ENCODE measurements at places on chromosomes 5 and 9.

- no peak for DNase-seq
Measured at GRCh38 chr5:6582507-6583048, 50.3 kb downstream of the NSUN2 start.

DNA sequence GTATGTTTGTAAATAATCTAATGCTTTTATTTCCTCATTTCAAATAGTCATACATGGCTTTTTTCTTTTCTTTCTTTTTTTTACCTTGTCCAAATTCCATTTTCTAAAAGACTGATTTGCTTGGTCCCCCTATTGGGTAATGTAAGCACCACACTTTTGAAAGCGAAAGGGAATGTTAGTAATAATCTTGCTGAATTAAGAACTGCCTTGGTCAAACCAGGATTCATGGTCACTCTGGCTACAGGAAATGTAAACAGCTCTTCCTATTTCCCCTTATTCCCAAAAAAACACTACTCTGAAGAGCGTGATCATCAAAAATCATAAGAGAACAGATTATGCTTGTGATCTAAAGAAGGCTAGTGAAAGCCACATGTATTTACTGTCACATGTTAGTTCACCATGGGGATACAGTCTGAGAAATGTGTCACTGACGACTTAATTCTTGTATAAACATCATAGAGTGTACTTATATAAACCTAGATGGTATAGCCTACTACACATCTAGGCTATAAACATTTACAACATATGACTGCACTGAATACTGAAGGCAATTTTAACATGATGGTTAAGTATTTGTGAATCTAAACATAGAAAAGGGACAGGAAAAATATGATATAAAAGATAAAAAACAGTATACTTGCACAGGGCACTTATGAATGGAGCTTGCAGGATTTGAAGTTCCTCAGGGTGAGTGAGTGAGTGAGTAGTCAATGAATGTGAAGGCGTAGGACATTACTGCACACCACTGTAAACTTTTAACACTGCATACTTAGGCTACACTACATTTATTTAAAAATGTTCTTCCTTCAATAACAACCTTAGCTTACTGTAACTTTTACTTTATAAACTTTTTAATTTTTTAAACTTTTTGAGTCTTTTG lies 75.3 kb downstream of the HMGCR start:
- DNase-seq: no peak

DNA sequence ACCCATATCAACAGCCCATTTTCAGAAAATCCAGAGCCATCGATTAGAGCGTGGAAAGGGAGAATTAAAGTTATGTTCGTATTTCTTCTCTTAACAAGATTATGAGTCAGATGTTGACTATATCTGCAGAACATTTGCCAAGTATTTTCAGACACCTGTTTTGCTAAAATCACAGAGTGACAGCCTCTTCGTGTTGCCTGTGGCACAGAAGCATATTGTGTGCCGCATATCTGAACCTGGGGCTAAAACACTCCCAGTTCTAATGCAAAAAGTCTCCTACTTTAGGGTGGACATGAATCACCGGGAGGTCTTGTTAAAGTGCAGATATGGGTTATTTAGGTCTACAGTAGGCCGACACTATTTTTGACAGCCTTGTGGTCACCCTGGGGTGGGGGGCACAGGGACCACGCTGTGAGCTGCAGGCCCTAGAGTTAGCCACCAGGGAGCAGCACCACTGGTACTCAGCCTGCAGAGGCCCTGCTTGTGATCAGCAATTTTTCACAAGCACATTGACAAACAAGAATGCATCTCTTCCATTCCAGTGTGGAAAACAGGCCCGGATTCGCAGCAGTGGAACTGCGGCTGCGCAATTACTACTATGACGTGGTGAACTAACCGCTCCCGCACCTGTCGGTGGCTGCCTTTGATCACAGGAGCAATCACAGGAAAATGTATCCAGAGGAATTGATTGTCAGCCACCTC lies 93.5 kb downstream of the SYK start:
- DNase-seq: no peak

DNA sequence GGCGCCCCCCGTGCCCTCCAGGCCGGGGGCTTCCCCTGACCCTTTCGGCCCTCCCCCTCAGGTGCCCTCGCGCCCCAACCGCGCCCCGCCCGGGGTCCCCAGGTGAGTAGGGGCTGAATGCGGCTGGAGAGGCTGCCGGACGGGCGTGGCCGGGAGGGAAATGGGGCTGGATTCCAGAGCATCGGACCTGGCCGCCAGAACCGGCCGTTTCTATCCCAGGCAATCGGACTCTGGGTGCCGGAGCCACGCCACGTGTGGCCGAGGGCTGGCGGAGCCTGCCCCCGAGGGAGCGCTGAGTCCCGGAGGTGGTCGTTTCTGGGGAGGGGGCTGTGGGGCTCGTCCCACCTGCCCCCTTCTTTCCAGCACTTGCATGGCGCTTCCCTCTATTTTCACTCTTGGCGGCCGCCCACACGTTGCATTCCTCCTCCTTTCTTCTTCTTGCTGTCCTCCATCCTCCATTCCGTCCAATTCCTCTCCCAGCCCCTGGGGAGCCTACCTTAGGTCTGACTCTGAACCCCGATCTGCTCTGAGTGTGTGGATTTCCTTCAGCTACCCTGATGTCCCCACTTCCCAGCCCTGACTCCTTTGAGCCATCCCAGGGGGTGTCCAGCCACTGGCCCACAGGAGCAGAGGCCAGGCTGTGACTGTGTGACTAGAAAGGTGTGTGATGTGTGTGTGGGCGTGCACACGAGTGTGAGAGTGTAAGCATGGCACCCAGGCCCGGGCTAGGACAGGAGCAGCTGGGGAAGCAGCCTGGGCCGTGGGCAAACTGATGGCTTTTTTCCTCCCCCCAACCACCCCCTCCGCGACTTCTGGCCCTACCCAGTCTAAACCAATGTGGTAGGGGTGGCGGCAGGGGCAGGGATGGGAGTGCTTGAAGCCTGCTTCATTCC lies 24.7 kb downstream of the GOLGA2 start:
- no peak for DNase-seq

DNA sequence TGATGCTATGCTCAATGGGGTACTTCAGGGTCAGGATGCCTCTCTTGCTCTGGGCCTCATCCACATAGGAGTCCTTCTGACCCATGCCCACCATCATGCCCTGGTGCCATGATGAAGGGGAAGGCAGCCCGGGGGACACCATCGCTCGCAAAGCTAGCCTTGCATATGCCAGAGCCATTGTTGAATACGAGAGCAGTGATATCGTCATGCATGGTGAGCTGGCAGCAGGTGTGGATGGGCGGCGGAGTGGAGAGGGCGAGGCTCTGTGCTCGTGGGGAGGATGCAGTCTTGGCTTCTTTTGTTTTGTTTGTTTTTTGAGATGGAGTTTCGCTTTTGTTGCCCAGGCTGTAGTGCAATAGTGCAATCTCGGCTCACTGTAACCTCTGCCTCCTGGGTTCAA lies 17.2 kb upstream of the SPZ1 start:
- no peak for DNase-seq

GRCh38 chr5:19987612-19988361 lies at the start of gene CDH18:
TSS of gene CDH18 (minus strand) at chr5:19988200. CDS start at chr5:19838986, 149,214 bp downstream.
- no peak for DNase-seq

DNA sequence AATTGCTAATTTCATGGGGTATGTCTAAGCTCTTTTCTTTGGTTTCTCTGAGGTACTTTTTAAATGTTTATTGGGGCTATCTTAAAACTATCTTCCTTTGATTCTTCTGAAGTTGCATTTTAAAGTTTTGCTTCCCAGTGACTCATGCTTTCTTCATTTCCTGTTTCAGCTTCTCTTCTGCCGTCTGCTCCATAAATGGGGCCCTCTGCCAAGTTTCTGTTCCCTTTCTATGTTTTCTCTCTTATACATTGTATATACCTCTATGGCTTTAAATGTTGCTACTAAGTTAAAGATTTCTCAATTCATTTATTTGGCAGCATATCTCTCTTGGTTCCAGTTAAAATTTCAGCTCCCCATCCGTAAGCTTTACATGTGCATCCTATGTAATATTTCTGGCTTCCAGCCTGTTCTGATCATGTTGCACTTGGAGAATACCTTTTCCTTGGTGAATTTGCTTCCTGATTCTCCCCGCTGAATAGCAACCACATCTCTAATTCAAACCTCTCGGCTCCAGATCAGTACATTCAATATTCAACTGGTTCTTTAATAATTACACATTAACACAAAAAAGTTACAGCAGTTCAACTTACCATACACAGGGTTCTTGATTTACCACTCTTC lies 125.3 kb downstream of the ST8SIA4 start:
- DNase-seq: peak; percentile 43

GRCh38 chr5:89396278-89396954 lies 513.4 kb upstream of the MEF2C start:
- no peak for DNase-seq

GRCh38 chr9:80804873-80805272 lies 884.5 kb downstream of the TLE1 start:
- no peak for DNase-seq

Measured in CD4-positive, alpha-beta T cell treated with Interleukin-17A for 4 hours (primary cell).